ENCODE measurements at places on chromosomes 5 and 9.

GRCh38 chr9:135566552-135566951 lies 5.0 kb downstream of the PAEP start:
- no peak overlapping the region for H3K4me3 ChIP-seq
- H3K27me3 ChIP-seq: peaks cover 20% of the 10 kb centered on the region
- no peak overlapping the region for H3K27ac ChIP-seq
- no peaks in the 10 kb centered on the region for H3K4me1 ChIP-seq
- no peaks in the 10 kb centered on the region for H3K36me3 ChIP-seq
- DNase-seq: no peak

DNA sequence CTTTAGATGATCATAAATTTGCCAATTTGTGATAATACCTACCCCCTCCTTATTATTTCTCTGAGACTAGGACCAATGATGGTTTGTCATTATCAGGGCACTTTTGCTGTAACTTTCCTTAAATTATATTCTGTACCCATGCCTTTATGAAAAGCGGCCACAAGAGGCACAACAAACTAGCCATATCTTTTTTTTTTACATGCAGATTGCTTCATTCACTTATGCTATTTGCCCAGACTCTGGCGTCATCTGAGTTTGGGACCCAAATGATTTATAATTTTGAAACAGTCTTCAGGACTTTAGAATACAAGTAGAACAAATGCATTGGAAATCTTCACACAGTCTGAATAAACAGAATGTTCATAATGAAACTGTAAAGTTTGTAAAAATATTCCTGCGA lies 408.1 kb downstream of the MAT2B start:
- no peaks in the 10 kb centered on the region for H3K36me3 ChIP-seq
- H3K4me3 ChIP-seq: no peak overlapping the region
- DNase-seq: no peak

- H3K27me3 ChIP-seq: no peaks in the 10 kb centered on the region
- H3K27ac ChIP-seq: no peak overlapping the region
- DNase-seq: peak; percentile 13
- H3K4me3 ChIP-seq: no peak overlapping the region
- H3K36me3 ChIP-seq: no peaks in the 10 kb centered on the region
Measured at GRCh38 chr9:36781533-36781932, 208.8 kb downstream of the MELK start.

DNA sequence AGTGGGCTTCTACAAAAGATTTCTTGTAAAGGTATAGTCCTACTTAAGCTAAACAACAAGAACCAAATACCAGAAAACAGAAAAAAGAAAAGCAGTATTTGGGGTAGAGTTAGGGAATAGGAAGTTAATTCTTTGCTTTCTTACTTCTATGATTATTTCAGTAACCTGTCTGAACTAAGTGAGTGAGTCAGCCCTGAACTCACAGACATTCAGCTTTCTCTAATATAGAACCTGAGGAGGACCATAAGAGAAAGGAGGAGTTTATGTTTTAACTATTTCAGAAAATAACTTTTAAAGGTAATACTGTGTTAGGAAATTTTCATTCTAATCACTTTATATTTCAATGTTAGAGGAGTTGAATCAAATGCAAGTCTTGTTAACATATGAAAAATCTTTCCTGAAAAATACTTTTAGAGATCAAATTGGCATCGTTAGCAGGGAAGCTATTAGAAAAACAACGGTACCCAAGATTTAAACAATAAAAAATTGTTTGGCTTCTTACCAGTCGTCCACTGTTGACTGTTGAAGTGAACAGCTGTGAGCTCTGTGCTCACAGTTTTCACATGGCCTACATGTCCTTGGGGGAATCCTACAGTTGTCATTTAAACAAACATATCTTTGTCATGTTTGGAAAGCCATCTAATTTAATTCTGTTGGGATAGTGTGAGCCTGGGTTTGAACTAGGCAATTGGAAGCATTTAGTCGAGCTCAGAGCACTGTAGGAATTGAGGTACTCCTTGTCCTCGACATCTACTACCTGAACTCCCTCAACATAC lies 19.9 kb upstream of the ZFAND5 start:
- DNase-seq: no peak
- H3K27ac ChIP-seq: no peak overlapping the region
- H3K4me3 ChIP-seq: no peak overlapping the region
- no peaks in the 10 kb centered on the region for H3K27me3 ChIP-seq
- no peaks in the 10 kb centered on the region for H3K36me3 ChIP-seq
- no peaks in the 10 kb centered on the region for H3K4me1 ChIP-seq

DNA sequence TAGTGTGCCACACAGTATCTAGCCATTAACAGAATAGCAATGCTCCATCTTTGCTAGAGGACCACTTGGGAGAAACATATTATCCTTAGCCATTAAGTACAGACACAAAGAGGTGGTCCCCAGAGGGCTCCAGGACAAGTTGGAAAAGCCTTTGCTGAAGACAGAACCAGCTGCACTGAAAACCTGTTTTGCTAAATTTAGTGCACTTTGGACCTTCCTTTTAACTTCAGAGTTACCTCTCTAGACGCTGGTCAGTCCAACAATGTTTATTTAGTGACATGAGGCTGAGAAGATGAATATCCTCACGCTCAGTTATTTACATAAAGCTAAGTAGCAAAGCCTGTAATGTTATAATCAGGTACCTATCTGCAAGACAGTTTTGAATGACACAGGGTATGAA lies 265.0 kb upstream of the ZNF608 start:
- no peak for DNase-seq
- no peaks in the 10 kb centered on the region for H3K4me1 ChIP-seq
- no peak overlapping the region for H3K27ac ChIP-seq
- no peaks in the 10 kb centered on the region for H3K36me3 ChIP-seq

DNA sequence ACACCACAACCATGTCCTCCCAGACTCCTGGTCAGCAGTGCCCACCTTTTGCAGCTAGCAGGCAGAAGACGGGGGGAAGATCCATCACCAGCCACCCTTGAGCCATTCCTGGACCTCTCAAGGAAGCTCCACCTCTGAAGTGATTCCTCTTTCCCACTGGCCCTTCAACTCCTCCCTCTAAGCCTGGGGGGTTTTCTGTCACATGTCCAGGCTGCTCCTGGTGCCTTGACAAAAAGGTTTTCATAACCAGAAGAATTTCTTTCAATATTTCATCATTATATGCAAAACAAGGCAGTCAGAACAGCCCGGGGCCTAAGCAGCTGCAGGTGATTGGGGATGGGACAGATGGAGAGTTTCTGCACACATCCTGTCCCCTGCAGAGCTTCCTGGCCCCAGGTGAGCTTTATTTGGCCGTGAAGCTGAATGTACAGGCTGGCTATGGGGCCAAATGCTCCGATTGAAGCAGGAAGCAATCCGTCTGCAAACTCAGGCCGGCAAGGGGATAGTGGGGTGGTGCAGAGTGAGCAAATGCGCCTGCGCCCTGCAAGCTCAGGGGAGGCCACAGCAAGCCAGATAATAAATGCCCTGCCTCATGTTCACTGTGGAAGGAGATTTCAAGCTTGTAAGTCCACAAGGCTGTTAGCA lies 173.5 kb downstream of the C5orf15 start:
- H3K27ac ChIP-seq: no peak overlapping the region
- H3K4me3 ChIP-seq: no peak overlapping the region
- DNase-seq: no peak
- peaks cover 10% of the 10 kb centered on the region for H3K27me3 ChIP-seq

DNA sequence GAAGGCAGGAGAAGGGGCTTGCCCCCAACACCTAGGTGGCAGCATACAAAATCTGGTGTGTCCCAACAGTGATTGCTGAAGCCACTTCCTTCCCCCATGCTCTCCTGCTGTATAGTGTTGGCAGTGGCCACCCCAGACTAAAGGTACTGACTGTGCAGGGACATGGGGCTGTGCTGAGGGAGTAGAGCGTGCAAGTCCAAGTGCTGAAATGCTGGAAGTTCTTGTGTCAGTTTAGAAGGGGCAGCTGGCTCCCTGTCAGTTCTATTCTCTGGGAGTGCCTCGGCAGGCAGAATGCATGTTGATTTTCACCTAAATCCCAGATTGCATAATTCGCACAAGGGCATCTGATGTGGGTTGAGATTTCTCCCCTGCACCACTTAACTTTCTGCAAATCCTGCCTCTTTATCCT lies 68.6 kb downstream of the GDNF start:
- H3K4me1 ChIP-seq: no peaks in the 10 kb centered on the region
- H3K27ac ChIP-seq: no peak overlapping the region
- no peaks in the 10 kb centered on the region for H3K27me3 ChIP-seq
- H3K36me3 ChIP-seq: no peaks in the 10 kb centered on the region
- DNase-seq: no peak
- H3K4me3 ChIP-seq: no peak overlapping the region

DNA sequence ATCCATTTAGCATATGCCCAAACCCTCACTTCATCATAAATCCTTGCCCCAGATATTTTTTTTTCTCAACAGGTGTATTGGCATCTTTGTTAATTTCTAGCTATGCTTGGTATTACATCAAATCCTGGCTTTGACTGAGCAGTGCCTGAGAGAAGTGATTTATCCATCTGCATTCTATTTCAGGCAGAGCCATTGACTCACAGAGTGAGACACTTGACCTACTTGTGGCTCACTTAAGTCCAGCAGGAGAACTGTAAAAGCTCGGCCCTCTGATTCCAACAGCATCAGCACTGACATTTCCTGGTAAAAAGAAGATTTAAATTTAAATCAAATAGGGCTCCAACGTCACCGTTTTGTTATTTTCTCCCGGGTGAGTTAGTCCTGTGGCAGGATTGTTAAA lies 93.4 kb downstream of the PLK2 start:
- no peaks in the 10 kb centered on the region for H3K27me3 ChIP-seq
- H3K27ac ChIP-seq: no peak overlapping the region
- no peaks in the 10 kb centered on the region for H3K36me3 ChIP-seq
- DNase-seq: no peak
- no peaks in the 10 kb centered on the region for H3K4me1 ChIP-seq

GRCh38 chr5:16763211-16763610 lies 146.4 kb upstream of the RETREG1 start:
- H3K36me3 ChIP-seq: peaks cover 29% of the 10 kb centered on the region
- no peaks in the 10 kb centered on the region for H3K27me3 ChIP-seq
- no peak for DNase-seq
- no peaks in the 10 kb centered on the region for H3K4me1 ChIP-seq
- H3K4me3 ChIP-seq: no peak overlapping the region

DNA sequence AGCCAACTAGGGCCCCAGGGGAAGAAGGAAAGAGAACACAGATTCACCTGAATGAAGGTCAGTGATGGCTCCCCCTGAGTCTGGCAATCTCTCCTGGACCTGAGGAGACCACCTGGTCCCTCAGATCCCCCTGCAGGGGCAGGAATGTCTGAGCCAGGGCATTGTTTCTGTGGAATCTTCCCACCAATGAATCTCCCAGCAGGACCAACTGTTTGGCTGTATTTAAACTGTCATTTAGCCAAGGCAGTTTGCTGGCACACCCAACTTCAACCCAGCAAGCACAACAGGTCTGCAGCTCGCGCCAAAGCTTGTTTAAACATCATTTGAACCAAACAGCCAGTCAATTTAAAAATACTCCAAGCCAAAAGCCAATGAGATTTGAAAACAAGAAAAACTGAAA lies 92.6 kb downstream of the SH3TC2 start:
- H3K27me3 ChIP-seq: no peaks in the 10 kb centered on the region
- no peaks in the 10 kb centered on the region for H3K36me3 ChIP-seq
- DNase-seq: no peak
- H3K27ac ChIP-seq: no peak overlapping the region
- peaks cover 20% of the 10 kb centered on the region for H3K4me1 ChIP-seq
- no peak overlapping the region for H3K4me3 ChIP-seq

GRCh38 chr9:83219154-83219923 lies 156.4 kb upstream of the RASEF start:
- DNase-seq: peak; percentile 47
- H3K4me1 ChIP-seq: peaks cover 18% of the 10 kb centered on the region
- H3K27me3 ChIP-seq: peaks cover 9% of the 10 kb centered on the region
- H3K36me3 ChIP-seq: no peaks in the 10 kb centered on the region
- peak overlapping the region; percentile 54 for H3K4me3 ChIP-seq
- no peak overlapping the region for H3K27ac ChIP-seq

DNA sequence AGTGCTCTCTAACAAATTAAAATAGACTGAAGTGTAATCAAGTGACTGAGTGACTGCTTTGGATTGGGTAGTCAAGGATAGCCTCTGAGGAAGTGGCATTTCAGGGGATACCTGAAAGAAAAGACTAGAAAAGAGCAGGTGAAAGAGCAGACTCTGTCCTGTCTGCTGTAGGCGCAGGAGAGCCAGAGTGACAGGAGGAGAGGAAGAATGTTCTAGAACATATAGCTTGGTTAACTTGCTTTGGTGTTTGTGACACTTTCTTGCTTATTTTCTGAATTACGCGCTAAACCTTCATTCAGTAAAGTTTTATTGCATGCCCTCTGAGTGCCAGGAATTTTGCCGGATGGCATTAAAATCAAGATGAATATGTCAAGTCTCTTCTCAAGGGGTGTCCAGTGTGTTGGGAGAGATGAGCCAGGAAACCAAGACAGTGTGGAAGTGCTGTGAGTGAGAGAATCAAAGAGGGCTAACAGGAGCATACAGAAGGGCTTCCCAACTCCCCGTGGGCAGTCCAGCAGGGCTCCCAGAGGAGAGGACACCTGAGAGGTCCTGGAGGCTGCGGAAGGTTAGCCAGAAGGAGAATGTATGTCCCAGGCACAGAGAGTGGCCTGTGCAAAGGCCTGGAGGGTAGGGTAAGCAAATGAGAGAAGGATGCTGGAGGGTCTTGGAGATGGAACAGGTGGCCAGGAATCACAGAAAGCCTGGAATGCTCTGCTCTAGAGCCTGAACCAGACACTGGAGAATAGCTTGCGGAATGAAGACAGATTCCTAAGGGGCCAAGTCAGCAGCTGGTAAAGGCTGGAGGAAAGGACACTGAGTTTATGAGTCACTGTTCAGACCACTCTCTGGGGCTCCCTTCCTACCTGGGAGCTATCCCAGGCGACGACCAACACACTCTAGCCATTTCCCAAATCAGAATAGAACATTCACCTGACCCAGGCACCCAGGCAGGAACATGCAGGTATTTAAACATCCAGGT lies 59.3 kb downstream of the SLC22A5 start:
- H3K27me3 ChIP-seq: no peaks in the 10 kb centered on the region
- H3K4me1 ChIP-seq: peaks cover 53% of the 10 kb centered on the region
- H3K4me3 ChIP-seq: no peak overlapping the region
- H3K36me3 ChIP-seq: no peaks in the 10 kb centered on the region
- no peak overlapping the region for H3K27ac ChIP-seq

- no peak overlapping the region for H3K27ac ChIP-seq
- peaks cover 5% of the 10 kb centered on the region for H3K27me3 ChIP-seq
- H3K36me3 ChIP-seq: no peaks in the 10 kb centered on the region
- no peak overlapping the region for H3K4me3 ChIP-seq
- no peak for DNase-seq
Measured at GRCh38 chr5:176184608-176185132, 53.6 kb upstream of the SIMC1 start.

GRCh38 chr5:146643776-146644175 lies 127.8 kb upstream of the GPR151 start:
- H3K36me3 ChIP-seq: no peaks in the 10 kb centered on the region
- no peak overlapping the region for H3K4me3 ChIP-seq
- H3K4me1 ChIP-seq: no peaks in the 10 kb centered on the region
- no peak for DNase-seq
- H3K27ac ChIP-seq: no peak overlapping the region

Measured in HCT116 (cell line).